ENCODE measurements at places on chromosomes 16 and 17. TPM values are rescaled to one million over a fixed set of nuclear protein-coding genes. Genes with fewer than 3 reads are reported as not detected.

The KRTAP3-2 gene
- not detected for total RNA-seq

The RHBDL1 gene
- 3.0 TPM for total RNA-seq

The FOXF1 gene
- not detected for total RNA-seq

The KRTAP2-1 gene
- not detected for total RNA-seq

The KIF18B gene
- total RNA-seq = 93.1 TPM

The ALOX12 gene
- 0.16 TPM for total RNA-seq

The RTN4RL1 gene
- total RNA-seq = 0.47 TPM

The LRRC36 gene
- total RNA-seq = not detected

The NRN1L gene
- total RNA-seq = 1.0 TPM

The CCDC200 gene
- total RNA-seq = not detected

The RPL13 gene
- 2,012 TPM for total RNA-seq

The CD300E gene
- total RNA-seq = not detected

The SOX15 gene
- 0.84 TPM for total RNA-seq

The ZNF423 gene
- 55.4 TPM for total RNA-seq

The TBC1D3K gene
- not detected for total RNA-seq

The STAC2 gene
- 1.0 TPM for total RNA-seq

The SLFN5 gene
- 8.7 TPM for total RNA-seq

The SPAG7 gene
- total RNA-seq = 78.9 TPM

The CNTNAP1 gene
- total RNA-seq = 19.4 TPM

The SYT17 gene
- total RNA-seq = 3.1 TPM

The PER1 gene
- total RNA-seq = 51.6 TPM

The ASPA gene
- not detected for total RNA-seq

The FBXW10 gene
- total RNA-seq = 0.20 TPM

The EFNB3 gene
- total RNA-seq = 25.3 TPM

The SEZ6L2 gene
- total RNA-seq = 9.3 TPM

The GRIN2A gene
- total RNA-seq = 0.09 TPM

The SMIM36 gene
- not detected for total RNA-seq

The GAST gene
- total RNA-seq = not detected

The CFAP97D1 gene
- not detected for total RNA-seq

The UBE2O gene
- total RNA-seq = 71.4 TPM

The SCNN1B gene
- total RNA-seq = not detected

The FOXJ1 gene
- 4.5 TPM for total RNA-seq

The GUCY2D gene
- total RNA-seq = not detected

The GRAP gene
- total RNA-seq = 2.1 TPM

The CDH11 gene
- 31.7 TPM for total RNA-seq

The AOC2 gene
- 3.2 TPM for total RNA-seq

The TMEM235 gene
- not detected for total RNA-seq

The KCNH4 gene
- 0.14 TPM for total RNA-seq

The SLC12A3 gene
- total RNA-seq = not detected

The CORO6 gene
- total RNA-seq = 3.1 TPM

The SLC5A2 gene
- total RNA-seq = not detected

The KCNJ18 gene
- total RNA-seq = not detected

The DBNDD1 gene
- 4.9 TPM for total RNA-seq

The LCMT1 gene
- 52.2 TPM for total RNA-seq

The SOST gene
- total RNA-seq = not detected

The HSPB9 gene
- total RNA-seq = 0.40 TPM

The FAM234A gene
- total RNA-seq = 97.8 TPM

The ARL5C gene
- total RNA-seq = not detected

The CLEC10A gene
- total RNA-seq = not detected

The TP53TG3 gene
- total RNA-seq = not detected

The KRT12 gene
- not detected for total RNA-seq

The CBLN1 gene
- 1.0 TPM for total RNA-seq

The CMTM1 gene
- 18.4 TPM for total RNA-seq

All from neural crest cell (in vitro differentiated cells).